Right ventricle myocardium superior (tissue), 1 donor: ENCODE measurements at places on chromosomes 2 and 18.

- DNase-seq, result no peak
These were observed 152.5 kb downstream of the NRXN1 start for GRCh38 chr2:50879457-50879856.

DNA sequence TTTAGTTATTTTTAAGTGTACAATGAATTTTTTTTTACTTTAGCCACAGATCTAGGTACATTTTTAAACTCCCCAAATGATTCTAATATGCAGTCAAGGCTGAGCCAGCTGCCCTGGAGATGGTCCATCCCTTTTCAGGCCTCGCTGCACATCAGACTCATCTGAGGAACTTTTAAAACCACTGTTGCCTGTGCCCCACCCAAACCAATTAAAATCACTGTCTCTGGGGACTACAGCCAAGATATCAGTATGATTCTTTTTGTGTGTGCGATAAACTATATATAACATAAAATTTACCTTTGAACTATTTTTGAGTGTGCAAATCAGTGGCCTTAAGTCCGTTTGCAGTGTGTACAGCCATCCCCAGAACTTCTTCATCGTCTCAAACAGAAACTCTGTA is 9.1 kb upstream of the MALT1 start:
- DNase-seq, result no peak

GRCh38 chr2:191382801-191383200 is 137.6 kb downstream of the MYO1B start:
- DNase-seq, result no peak

- DNase-seq, result peak; percentile 87
These were observed 43.3 kb upstream of the ZFP36L2 start for GRCh38 chr2:43269706-43270105.

GRCh38 chr2:16713011-16713423 is 47.4 kb upstream of the CYRIA start:
- DNase-seq, result no peak

DNA sequence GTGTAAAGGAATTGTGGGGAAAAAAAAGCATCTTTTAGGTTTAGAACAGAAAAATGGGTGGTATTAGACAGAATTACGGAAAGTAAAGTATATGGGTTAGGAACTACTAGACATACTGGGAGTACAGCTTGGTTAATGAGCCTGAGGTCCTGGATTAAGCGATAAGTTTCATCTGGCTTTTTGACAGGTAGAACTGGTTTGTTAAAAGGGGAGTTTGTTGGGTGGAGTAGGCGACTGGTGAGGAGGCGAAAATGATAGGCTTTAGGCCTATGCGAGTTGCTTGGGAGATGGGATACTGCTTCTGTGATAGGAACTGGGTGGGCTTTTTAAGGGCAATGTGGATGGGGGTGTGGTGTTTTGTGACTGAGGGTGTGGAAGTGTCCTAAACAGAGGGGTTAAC is 56.5 kb downstream of the KYNU start:
- DNase-seq, result no peak

- peak; percentile 88 for DNase-seq
These were observed 38.6 kb downstream of the ADNP2 start for GRCh38 chr18:80147418-80148325.
